KBM-7 (cell line): ENCODE measurements at places on chromosomes 1 and 21.

GRCh38 chr1:14572861-14573260 lies 25.6 kb upstream of the KAZN start:
- no peak for DNase-seq

DNA sequence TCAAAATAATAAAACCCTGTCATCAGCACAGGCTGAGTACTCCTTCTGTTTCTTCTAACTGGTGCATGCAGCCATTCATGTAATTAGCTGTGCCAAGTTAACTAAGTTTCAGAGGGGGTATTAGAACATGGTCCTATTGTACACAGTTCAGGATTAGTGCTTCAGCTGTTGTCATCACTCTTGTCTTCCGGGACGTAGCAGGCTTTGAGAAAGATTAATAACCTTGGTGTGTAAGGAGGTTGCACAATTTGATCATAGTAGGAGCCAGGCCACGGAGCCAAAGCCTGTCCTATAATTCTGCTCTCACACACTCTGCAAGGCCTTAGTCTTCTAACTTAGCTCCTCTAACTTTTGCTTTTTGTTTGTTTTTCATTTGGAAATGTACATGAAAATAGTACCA lies 44.7 kb downstream of the PTGFRN start:
- no peak for DNase-seq

DNA sequence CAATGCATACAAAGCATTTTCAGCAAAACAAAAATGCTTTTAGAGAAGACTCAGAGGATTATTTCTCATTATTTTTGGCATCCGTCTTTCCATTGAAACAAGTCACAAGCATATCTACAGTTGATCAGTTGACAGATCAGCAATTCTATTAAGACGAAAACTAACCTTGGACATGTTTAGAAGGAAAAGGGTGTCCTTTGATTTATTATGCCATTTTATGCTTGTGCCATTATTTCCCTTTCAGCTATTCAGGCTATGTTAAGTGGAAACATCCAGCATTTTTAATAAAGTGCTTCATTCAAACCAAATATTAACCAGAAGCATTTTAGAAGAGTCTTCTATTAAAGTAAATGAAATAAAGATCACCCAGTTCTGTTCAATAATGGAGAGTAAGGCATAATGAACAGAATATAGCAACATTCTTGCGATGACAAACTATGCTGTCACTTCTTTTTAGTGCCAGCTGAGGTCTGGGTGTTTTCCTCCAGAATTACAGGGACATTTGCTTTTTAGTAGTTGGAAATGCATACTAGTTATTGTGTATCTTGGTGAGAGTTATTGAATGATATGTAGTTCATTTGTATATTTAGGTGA lies 481.4 kb downstream of the PLA2G4A start:
- DNase-seq: no peak

DNA sequence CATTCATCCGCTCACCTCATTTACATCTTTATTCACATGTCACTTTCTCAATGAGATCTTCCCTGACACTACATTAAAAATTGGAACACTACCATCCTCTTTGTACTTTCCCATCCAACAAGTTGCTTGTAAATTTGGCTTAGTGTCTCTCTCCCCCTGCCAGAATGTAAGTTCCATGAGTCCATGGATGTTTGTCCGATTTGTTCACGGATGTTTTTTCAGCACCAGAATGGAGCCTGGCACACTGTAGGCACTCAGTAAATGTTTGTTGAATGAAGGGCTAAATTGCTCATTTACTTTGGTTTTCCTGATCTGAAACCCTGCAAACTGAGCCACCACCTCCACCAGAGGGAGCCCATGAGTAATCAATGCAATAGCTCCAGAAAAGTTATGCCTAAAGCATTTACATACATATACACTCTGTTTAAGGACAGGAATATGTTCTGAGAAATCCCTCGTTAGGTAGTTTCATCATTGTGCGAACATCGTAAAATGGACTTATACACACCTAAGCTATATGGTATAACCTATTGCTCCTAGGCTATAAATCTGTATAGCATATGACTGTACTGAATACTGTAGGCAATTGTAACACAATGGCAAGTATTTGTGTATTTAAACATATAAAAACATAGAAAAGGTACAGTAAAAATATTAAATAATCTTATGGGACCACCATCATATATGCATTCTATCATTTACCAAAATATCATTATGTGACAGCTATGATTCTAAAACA lies 2.8 kb upstream of the EYA3 start:
- peak; percentile 83 for DNase-seq

GRCh38 chr1:49864581-49864980 lies 159.2 kb downstream of the AGBL4 start:
- no peak for DNase-seq

GRCh38 chr1:5478156-5478695 lies 514.0 kb downstream of the NPHP4 start:
- no peak for DNase-seq

- DNase-seq: no peak
Observed at GRCh38 chr1:67733681-67734322, 48.8 kb downstream of the GADD45A start.

GRCh38 chr1:50271968-50272578 lies 151.2 kb downstream of the DMRTA2 start:
- DNase-seq: peak; percentile 31

DNA sequence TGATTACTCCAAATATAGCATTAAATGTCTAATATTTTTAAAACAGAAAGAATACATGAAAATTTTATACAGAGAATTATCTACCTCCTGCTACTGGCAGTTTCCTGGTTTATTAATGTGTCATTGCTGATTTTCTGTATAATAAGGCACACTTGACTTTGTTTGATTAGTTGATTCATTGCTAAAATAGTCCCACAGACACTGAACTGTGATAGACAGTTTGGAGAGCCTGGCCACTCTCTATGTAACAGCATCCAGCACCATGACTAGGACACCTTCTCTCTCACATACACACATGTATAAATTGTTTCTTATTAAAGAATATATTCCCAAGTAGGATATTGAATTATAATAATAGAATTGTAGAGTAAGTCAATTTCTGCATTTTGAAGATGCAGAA lies 368.5 kb upstream of the SNX7 start:
- no peak for DNase-seq

GRCh38 chr1:204104331-204105130 lies 31.6 kb downstream of the SOX13 start:
- DNase-seq: no peak

GRCh38 chr21:24375201-24375600 lies 1232.1 kb downstream of the MRPL39 start:
- peak; percentile 38 for DNase-seq

DNA sequence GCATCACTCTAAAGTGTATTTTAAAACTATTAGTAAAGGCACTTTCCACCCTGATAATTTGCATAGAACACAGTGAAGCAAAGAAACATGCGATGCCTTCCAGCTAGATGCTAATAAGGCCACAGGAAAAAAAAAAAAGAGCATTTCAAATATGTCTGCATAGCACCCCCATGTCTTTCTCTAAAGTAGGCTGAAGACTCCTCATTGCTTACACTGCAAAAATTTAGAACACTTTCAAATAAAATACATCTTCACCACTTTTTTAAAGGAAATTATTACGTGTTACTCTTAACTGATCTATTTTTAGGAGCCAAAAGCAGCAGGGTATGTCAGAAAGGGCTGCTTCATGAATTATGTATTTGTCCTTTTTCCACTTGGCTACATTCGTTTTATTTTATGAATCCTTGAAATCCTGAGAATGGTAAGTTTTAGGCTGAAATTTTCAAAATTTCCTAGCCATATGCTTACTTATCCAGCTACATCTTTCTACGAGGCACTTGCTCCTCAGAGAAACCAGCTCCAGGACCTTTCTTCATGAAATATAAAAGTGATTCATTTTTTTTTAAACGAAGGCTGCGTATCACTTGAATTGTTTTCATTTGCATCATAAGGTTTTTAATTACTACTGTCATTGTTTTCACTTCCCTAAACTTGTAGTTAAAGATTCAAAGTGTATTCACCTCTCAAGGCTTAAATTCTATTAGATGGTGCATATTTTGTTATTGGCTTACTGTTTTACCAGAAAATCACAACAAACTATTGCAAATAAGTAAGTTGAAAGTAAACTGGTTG lies 513.0 kb downstream of the PTPRC start:
- DNase-seq: no peak

DNA sequence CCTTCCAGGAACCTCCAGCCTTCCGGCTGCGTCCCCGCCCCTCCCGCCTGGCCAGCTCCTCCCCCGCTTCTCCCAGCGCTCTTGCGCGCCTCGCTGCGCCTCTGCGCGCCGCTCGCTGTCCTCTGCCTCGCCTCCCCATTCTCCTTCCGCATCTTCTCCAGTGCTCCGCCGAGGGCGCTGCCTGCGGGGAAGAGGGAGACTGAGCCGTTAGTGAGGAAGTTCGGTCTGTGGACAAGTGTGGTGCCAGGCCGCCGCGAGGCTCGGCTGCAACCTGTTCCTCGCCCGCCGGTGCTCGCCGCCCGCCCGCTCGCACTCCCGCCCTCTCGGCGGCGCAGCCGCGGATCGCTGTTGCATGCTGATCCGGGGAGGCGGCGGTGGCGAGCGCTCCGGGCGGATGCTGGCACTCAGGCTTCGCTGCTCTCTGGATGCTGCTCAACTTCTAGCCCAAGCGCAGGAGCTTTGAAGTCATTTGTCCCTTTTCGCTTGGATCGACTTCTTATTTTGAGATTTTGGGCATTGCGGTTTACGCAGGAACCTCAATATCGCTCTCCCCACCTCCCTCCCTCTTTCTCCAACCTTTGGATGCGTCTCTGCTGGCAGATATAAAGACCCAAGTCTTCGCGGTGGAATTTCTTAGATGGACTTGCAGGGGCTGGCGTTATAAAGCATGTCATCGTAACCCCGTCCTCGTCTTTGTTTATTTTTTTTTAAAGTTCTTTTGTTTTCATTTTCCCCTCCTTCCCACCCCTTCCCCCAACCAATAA lies 614 bp upstream of the CACNA1E start:
- peak; percentile 26 for DNase-seq

DNA sequence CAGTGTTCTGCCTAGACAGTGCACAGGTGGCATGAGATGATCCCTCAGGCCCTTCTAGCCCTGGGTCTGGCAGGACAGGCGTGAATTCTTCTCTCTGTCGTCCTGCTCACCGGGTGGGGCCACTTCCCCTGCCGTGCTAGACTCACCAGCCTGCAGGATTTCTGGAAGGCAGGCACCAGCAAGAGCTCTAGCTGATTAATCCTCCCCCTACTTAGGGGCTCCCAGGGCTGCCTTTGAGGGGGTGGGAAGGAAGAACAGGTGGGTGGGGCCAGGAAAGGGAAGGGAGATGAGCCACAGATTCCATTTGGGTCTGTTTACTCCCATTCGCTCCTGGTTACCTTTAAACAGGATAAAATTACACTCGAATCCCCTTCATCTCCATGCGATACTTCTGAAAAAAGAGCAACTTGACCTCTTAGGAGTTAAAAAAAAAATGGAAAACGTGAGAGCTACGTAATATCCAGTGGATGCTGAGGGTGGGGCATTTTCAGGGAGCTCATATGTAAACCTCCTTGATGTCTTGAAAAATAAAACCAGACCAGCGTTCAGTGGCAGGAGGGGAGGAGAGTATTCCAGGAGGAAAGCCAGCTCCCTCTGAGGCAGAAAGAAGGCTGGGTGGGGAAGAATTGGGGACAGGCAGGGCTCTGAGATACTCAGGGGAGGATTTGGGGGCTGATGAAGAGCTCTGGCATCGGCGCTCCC lies 665.5 kb downstream of the PTPRU start:
- DNase-seq: no peak

GRCh38 chr1:234745844-234746797 lies 136.1 kb upstream of the IRF2BP2 start:
- no peak for DNase-seq

DNA sequence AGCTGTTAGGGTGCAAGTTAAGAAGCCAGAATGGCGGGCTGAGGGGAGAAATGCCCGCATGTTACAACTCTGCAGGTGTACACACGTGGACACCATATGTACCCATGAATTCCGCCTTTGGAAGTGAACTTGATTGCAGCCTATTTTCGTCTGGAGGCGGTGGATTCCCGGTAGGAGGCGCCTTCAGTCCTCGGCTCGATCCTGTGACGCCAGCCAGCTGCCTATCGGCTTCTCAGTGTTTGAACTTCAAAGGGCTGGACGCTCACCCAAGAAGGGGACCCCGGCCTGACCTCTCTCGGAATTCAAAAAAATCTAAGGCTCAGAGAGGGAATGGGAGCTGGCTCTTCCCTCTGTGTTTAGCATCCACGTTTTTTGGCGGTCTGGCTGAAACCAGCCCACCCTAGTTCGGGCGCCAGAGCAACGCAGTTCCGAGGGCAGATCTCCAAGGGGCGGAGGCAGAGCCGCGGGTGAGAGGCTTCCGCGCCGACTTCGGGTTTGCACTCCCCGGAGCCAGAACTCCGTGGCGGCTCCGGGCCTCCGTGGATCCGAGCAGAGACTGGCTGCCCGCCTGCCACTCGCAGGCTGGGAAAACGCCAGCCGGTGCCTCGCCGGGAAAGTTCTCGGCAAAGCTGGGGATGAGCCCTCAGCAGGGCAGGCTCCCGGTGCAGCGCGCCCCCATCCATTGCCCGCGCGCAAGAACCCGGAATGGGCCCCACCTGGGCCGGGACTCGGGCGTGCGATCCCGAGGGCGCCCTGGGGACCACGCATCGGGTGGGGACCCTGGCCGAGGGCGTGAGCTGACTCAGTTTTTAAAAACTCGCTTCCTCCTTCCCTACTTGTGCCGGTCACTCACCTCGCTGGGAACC lies 996 bp upstream of the TMEM51 start:
- peak; percentile 87 for DNase-seq

DNA sequence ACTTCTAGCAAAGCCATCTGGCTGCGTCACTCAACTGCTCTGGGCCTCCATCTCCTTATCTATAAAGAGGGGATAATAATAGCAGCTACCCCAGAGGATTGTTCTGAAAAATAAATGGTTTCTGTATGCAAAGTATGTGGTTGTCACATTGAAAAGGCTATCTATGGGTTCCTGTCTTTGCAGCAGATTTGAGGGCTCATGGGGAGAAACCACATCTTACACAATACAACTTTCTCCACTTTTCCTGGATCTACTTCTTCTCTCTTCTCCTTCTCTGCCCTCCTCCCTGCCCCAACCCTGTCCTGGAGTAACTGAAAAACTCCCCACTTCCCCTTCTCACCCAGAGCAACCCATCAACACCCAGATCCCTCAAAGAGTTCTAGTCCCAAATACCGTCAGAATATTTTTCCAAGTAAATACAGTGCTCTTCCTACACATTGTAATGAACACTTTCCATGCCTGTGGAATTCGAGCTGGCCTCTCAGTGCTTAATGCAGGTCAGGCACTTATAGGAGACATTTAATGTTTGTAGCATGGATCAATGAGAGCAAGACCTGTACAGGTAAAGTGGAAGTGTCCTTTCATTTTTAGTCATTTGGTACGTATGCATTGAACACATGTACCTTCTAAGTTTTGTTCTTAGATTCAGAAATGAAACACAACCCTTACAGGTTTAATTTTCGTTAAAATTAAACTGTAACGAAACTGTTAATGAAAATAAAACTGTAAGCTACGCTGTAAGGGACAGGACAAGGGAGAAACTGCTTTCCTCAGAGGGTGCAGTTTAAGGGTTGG lies 131.9 kb downstream of the AK5 start:
- peak; percentile 88 for DNase-seq

- no peak for DNase-seq
Observed at GRCh38 chr1:45867697-45868348, 64.4 kb downstream of the MAST2 start.

DNA sequence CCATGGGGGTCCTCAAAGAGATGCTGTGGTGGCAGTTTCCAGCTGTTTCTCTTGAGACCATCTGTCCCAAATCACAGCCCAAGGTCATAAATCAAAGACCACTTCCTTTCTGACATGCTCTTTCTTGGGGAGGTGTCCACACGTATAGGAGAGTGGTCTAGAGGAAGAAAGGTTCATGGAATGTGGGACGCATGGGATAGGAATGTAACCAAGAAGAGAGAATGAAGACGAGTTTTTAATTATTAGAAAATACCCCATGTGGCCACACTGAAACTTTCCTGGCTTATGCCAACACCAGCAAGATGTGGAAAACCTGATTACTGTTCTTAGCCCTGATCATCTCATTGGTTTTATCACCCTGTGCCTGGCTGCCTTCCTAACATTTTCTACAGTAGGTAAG lies 124.2 kb upstream of the IFFO2 start:
- DNase-seq: no peak
